Temporal lobe (tissue), 4 donors: ENCODE measurements at places on chromosomes 3 and 15. TPM values are rescaled to one million over a fixed set of nuclear protein-coding genes. Genes with fewer than 3 reads are reported as not detected.

The MAP1A gene
- 35.2 TPM for total RNA-seq

The ADIPOQ gene
- not detected for total RNA-seq

The PLCB2 gene
- 3.0 TPM for total RNA-seq

The CYP8B1 gene
- not detected for total RNA-seq

The NME9 gene
- 3.9 TPM for total RNA-seq

The SLC28A2 gene
- total RNA-seq, result not detected

The RTP1 gene
- total RNA-seq, result 0.25 TPM

The ITIH3 gene
- not detected for total RNA-seq

The SLC38A3 gene
- total RNA-seq, result 5.4 TPM

The TNFAIP8L3 gene
- total RNA-seq, result 1.7 TPM

The GRAMD2A gene
- 0.49 TPM for total RNA-seq

The STRIT1 gene
- total RNA-seq, result not detected

The STARD9 gene
- 7.9 TPM for total RNA-seq

The SLC15A2 gene
- 9.3 TPM for total RNA-seq

The SCAANT1 gene
- total RNA-seq, result not detected

The FGD5 gene
- 3.4 TPM for total RNA-seq

The LMAN1L gene
- not detected for total RNA-seq

The HEG1 gene
- total RNA-seq, result 15.0 TPM

The HRH1 gene
- total RNA-seq, result 1.7 TPM

The MYO1E gene
- 13.8 TPM for total RNA-seq

The STAC gene
- total RNA-seq, result 3.9 TPM

The DAZL gene
- total RNA-seq, result not detected

The GP5 gene
- under 0.01 TPM for total RNA-seq

The BNC1 gene
- under 0.01 TPM for total RNA-seq

The P2RY13 gene
- 1.5 TPM for total RNA-seq

The LEKR1 gene
- 0.98 TPM for total RNA-seq

The ILDR1 gene
- total RNA-seq, result not detected

The ENTPD3 gene
- total RNA-seq, result 3.0 TPM

The FLNB gene
- 21.9 TPM for total RNA-seq
